ENCODE measurements at places on chromosomes 1 and 21.

DNA sequence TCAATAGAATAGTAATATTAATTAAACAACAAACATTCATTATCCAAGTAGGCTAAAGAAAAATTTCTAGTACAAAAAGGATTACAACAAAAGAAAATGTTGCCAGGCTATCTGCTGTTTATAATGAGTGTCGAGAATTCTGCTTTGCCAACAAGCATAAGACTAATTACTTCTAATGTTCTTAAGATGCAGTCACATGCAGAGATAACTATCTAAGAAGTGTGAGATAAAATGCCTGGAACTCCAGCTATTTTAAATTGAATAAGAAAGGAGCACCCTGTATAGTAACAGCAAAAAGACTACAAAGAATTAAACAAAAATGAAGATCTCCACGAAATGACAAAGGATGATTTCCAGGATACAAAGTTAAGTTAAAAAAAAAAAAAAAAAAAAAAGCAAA lies 59.9 kb downstream of the APP start:
- no peak for DNase-seq

GRCh38 chr1:1093610-1093943 lies 19.5 kb upstream of the RNF223 start:
- DNase-seq: no peak

GRCh38 chr1:48107516-48107915 lies 110.3 kb upstream of the TRABD2B start:
- DNase-seq: no peak

- no peak for DNase-seq
Observed at GRCh38 chr1:36321119-36321951, 2.1 kb downstream of the EVA1B start.

DNA sequence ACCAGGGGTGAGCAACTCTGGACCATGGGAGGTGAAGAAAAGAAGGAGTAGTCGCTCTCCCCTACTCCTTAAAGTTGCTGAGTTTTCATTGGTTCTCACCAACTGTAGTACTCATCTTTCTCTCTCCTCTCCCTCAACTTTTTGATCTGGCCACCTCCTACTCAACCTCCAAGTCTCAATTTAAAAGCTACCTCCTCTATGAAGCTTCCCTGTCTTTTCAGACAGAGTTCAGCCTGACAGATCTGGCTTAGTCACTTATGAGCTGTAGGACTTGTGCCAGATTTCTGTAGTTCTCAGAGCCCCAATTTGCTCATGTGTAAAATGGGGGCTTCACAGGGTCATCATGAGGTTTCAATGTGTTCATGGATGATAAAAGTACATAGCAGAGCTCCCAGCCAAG lies 34.5 kb upstream of the HTR1D start:
- DNase-seq: no peak

DNA sequence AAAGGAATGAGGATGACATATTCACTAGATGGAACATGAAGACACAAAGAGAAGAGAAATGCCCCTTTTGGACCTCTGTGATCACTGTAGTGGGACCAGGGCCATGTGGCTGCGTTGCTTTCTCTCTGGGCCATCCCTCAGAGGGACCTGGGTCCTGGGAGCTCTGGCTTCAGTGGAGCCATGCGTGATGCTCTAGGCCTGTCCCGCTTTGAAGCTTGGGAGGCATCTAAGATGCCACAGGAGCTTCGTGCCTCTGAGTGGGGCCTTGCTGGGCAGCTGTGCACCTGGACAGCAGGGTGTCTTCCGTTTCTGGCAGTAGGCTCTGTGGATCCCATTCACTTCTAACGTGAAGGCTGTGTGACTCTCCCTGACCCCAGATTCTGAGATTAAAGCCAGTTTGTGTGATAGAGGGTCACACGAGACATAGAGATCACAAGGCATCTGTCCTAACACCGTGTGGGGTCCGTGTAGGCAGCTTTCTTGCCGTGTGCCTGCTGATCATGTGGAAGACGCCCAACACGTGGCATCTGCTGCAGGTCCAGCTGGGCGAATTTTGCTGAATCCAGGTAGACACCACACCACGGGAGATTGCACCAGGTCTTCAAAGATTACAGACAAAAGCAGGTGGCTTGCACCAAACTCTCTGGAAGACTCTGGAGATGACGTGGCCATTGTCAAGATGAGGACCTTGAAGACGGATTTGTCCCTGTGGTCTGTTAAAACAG lies 17.2 kb upstream of the PRSS38 start:
- no peak for DNase-seq

DNA sequence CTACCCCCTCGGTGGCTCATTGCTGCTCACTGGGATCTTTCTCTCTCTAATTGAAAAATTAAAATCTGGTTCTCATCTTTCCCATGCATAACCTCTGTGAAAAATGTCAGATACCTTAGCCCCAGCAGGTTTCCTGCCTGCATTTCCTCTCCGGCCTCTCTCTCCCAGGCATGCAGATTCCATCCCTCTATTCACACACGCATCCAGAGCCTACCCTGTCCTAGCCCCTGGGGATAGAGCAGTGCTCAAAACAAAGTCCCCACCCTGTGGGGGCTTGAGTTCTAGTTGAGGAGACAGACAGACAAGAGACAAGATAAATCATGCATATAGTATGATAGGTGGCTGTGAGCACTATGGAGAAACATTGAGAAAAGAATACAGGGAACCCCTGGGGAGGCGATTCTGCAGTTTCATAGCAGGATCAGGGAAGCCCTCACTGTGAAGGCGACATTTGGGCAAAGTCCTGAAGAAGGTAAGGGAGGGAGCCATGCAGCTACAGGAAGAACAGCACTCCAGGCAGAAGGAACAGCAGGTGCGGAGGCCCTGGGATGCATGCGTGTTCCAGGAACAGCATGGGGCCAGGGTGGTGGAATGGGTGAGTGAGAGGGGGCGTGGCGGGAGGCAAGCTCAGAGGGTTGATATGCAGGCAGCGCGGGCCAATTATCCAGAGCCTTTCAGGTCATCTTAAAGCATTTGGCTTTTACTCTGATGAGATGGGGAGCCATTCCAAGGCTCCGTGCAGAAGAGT lies 3.5 kb upstream of the BSND start:
- DNase-seq: no peak

- DNase-seq: no peak
Observed at GRCh38 chr1:218658899-218659298, 313.8 kb downstream of the TGFB2 start.

Measured in NCI-H187 treated with DMSO at 0.1 percent for 48 hours (cell line).